Eye (tissue), 1 donor: ENCODE measurements at places on chromosomes 2 and 18.

DNA sequence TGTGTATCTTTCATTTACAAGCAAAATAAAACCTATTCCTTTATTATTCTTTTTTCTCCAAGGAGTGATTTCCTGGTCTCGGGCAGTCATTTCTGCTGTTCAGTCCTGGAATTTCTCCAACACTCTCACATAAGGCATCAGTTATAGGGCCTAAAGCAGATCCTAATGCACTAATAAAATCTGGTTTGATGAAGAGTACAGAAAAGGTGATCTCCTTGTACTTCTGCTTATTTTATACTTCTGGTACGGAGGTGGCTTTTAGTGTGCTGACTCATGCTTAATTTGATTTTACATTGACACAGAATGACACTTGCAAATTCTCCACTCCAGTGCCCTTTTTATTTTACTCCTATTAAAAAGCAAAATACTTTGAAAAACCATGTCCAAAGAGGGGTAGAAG is 157.4 kb downstream of the DOK6 start:
- DNase-seq, result peak; percentile 39

- DNase-seq, result no peak
Observed at GRCh38 chr2:28339516-28340175, 53.0 kb upstream of the FOSL2 start.

DNA sequence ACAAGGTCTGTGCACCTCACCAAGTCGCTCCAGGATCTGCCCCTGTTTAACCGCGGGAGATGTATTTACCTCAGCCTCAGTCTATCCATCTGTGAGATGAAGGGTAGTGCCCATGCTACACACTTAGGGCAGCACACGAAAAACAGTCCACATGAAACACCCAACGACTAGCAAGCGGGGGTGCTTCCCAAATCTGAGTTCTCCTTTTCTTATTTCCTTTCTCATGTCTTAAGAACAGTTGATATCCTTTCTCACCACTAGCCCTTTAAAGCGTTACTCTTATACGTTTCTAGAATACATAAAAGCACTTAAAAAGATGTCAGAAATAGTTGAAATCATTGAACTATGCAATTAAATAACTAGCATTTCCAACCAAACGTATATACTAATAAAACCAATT is 207.3 kb upstream of the PXDN start:
- DNase-seq, result no peak

DNA sequence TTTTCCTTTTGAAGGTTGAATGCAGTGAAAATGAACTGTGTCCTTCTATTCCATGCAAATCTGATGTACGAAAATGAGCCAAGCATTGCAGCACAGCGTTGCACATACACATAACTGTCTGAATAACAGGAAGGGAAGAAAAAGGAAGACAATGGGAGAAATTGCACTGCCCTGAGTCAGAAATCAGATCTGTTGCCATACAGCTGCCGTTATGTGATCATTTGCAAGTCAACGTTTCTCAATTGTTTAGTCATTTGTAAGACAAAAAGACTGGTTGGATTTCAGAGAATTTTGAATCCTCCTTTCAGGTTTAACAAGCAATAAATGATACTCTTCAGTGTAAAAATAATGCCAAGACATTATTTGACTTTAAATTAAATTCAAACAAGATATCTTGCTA is 284.1 kb downstream of the DSEL start:
- DNase-seq, result no peak

DNA sequence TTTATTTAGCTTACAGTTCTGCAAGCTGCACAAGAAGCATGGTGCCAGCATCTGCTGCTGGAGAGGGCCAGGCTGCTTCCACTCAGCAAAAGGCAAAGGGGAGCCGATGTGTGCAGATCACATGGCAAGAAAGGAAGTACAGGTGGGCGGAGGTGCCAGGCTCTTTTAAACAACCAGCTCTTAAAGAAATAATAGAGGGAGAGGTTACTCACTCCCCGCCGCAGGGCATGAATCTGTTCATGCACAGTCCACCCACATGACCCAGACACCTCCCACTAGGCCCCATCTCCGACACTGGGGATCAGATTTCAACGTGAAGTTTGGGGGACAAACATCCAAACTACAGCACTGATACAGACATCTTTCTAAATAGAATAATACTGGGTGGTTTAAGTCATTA is 105.8 kb downstream of the MTCL1 start:
- DNase-seq, result no peak

DNA sequence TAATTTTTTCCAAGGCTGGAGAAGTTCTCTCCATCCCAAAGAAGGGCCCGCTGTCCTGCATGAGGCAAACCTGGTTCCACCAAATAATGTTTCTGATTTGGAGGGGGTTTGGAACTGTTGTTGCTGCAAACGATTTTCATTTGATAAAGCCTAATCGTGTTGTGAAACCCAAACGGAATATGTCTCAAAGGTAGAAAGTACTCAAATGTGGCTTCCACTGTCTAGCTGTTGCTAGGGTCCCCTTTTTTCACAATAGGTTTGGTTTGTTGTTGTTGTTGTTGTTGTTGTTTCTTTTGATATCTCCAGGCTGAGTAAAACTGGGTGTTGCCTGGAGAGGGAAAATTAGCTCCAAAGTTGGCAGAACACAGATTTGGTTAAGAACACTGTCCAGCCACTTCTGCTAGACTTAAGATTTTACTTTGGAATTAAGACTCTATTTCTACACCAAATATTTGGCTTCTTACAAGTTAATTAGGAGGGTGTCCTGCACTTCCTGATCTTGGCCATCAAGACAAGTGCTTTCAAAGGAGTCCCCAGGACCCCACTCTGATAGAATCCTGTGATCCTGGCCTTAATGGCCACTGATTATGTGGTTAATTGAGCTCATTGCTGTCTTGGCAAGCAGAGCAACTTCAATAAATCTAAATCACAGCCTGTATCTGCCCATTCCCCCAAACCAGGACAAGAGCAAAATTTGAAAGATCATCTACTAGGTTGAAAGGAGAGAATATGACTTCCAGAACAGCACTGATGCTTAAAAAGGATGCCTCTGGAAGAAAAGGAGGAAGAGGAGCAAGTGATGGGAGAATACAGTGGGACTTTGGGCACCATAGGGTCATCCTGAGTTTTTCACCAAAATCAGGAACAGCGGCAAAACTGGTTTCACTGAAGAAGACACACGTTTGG is 3.3 kb upstream of the HOXD13 start:
- no peak for DNase-seq

GRCh38 chr2:173979751-173980351 is 14.7 kb upstream of the SP3 start:
- no peak for DNase-seq
